ENCODE measurements at places on chromosomes 6 and 20. TPM values are rescaled to one million over a fixed set of nuclear protein-coding genes. Genes with fewer than 3 reads are reported as not detected.

- DNase-seq: no peak
Measured at GRCh38 chr20:50252701-50253100, 62.1 kb downstream of the CEBPB start.

DNA sequence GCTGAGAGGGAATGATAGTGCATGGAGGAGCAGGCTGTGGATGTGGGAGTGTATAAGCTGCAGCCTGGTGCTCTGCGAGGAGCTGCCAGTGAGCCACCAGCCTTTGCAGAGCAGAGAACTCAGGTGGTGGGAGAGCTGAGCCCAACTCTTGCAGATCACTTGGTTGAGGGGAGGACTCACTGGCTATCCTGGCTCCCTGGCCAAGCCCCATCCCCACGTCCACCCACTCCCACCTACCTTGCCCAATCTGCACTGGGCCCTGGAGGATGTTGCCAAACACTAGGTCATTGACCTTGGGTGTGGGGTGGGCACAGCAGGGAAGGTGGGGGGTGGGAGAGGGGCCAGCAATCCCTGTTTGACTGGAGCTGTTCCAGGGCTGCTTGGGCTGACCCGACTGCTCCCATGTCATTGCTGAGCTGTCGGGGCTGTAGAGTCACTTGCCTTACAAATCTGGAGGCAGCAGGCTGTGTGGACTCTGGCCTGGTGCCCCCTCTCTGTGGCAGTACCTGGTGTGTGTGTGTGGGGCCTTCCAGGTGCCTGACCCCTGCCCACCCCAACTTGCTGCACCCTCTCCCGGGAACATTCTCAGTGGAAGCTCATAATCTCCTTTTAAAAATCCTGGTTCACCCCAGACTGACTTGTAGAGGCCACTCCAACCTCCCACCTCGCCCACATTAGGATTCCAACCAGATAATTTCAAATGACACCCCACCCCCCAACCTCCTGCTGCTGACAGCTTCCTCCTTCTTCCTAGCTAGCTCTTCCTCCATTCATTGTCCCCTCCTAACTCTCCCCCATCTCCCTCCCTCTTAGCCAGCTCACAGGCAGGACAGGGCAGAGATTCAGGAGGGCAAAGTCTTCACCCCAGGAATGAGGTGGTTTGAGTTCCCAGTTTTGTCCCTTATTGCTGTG lies 162.3 kb downstream of the MRPL14 start:
- no peak for DNase-seq

DNA sequence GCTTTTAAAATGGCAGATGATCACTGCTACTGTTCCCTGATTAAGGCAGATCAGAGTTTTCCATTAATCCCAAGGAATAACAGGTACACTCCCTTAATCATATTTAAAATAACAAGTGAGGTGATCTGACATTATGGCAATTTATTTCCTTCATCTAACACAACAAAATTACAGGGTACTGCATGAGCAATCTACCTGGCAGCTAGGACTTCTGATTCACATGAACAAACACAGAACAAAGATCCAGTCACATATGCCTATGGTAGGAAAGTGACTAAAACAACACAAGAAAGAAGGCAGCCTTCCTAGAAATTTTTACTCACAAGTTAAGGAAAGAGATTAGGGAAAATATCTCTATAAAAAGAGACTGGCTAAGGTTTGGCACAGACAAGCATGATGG lies 33.2 kb downstream of the MAP7 start:
- no peak for DNase-seq

- no peak for DNase-seq
Measured at GRCh38 chr20:33158637-33159385, 9.1 kb upstream of the BPIFA2 start.

GRCh38 chr20:19789446-19789845 lies 31.4 kb downstream of the RIN2 start:
- no peak for DNase-seq

DNA sequence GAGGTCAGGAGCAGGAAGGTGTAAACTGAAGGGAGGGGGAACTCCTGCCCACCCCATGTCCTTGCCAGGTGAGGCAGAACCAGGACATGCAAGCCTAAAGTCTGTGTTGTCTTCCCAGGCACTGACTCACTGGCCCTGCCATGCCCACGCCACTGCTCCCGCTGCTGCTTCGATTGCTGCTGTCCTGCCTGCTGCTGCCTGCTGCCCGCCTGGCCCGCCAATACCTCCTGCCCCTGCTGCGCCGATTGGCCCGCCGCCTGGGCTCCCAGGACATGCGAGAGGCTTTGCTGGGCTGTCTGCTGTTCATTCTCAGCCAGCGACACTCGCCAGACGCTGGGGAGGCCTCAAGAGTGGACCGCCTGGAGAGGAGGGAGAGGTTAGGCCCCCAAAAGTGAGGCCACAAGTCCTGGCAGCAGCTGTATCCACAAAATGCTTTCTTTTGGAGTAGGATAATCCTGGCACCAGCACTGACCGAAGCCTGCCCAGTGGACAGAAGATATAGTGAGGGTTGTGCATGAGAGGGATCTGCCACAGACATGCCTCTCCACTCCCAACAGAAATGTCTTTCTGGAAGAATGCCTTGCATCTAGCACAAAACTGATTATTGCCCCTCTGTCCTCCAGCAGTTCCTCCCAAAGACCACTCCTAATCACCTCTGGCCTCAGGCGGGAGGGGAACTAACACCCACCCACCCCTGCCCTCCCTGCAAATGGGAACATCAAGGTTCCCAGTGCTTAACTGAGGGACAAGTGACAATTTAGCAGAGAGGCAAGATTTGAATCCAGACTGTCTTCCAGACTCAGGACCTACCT lies 812 bp downstream of the MYMX start:
- DNase-seq: peak; percentile 81

DNA sequence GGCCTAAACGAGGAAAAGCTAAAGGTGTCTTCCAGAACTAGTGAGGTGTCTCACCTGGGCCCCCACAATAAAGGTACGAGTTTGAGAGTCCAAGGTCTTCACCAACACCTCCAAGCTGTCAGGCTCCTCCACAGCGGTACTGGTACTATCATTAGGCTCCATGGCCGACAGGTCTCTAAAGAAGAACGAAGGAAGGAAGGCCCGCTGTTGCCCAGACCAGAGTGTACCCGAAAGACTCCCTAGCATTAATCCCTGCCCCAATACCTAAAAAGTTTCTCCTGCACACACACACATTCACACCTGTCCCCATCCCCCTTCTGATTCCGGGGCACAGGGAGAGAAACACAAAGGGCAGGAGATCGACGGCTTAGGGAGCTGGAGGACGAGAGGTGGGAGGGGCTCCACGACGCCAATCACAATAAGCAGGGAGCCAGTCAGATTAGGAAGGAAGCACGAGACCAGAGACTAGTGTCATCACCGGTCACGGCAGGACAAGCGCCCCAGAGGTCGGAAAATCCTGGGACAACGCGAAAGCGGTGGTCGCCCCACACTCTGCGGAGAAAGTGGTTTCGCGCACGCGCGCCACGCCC lies 764 bp downstream of the BAG6 start:
- DNase-seq: peak; percentile 70

DNA sequence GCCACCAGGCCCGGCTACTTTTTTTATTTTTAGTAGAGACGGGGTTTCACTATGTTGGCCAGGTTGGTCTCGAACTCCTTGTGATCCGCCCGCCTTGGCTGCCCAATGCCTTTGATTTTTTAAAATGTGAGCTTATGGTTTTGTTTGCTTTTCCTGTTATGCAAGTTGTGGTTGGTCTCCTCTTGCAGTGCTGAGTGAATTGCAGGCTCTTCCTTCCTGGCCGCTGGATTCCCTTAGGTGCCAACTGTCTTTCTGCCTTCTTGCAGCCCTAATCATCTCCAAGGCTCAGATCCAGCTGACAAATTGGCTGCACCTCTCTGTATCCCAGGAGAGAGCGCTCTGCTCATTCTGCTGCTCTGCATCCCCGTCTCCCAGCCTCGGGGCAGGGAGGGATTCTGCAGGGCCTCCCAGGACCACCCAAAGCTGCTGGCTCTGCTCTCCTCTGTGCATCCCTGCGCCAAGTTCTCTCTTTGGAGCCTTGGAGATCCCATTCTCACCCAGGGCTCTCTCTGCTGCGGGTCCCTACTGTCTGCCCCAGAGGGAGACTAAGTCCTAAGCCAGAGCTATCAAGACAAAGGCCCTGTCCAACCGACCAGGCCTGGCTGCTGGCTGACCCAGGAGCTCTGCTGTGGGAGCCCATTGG lies 14.1 kb upstream of the EMILIN3 start:
- DNase-seq: no peak

DNA sequence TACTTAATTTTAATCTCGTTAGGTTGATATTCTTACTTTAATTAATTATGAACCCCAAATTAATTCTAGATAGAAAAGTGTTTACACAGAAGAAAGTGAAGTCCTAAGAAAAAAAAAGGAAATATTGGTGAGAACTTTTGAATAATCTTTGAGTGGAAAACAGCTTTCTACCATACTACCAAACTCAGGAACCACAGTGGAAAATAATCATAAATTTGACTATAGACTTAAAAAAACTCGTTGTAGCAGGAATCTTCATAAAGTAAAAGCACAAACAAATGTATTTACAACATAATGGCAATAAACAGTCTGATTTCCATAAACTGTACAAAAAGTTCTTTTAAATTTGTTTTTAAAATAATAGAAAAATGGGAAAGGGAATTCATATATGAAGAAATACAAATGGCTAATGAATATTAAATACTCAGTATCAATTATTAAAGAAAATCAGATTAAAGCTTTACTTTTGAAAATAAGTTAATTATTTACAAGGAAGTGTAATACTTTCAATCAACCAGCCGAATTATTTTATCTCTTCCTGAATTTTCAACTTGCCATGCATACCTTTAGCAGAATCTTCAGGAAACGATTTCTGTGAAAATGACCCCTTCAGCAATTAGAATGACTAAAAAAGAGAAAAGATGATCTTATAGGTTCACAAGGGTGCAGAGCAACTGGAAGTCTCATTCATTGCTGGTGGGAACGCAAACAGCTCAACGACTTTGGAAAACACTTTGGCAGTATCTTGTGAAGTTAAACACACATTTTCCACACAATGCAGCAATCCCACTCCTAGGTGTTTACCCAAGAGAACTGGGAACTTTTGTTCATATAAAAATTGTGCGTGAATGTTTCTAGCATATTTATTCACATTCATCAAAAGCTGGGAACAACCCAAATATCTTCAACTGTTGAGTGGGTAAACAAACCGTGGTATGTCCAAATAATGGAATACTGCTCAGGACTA lies 38.5 kb upstream of the BMP6 start:
- no peak for DNase-seq

GRCh38 chr6:44190715-44191114 lies 26.0 kb upstream of the MYMX start:
- no peak for DNase-seq

GRCh38 chr20:4062721-4063606 lies 47.6 kb upstream of the RNF24 start:
- DNase-seq: no peak

DNA sequence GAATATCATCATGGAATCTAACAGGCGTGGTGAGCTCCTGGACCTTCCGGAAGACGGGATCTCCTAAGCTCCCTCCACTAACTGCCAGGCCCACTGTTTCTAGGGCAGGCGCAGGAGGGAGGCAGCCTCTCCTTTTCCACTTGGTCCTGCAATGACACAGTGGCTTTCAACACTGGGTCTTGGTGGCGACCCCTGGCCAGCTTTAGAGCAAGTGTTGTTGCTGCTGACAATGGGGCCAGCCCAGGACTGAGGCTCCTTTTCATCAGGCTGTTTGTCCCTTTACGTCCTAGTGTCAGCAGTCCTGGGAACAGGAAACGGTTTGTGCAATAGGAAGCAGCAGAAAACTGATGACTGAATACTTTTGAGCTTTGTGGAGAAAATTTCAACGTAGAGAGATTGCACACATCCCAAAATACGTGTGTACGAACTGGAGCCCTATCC lies 9.7 kb upstream of the QKI start:
- no peak for DNase-seq

- DNase-seq: no peak
Measured at GRCh38 chr20:47817573-47817972, 32.3 kb upstream of the SULF2 start.

DNA sequence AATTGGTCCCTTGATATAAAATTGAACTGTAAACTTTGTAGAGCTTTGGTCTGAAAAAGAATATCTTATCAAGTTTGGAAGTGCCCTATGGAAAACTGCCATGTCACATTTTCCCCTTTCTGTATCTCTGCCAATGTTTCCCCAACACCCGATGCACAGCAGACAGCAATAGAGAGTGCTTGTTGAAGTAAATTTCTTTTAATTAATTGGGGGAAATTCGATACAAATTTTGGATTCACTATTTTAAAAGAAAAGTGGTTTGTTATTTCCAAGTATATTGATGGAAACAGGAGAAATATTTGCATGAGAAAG lies 208.1 kb downstream of the OGFRL1 start:
- DNase-seq: no peak

GRCh38 chr6:28907394-28907793 lies 16.4 kb downstream of the TRIM27 start:
- DNase-seq: no peak

- DNase-seq: no peak
Measured at GRCh38 chr6:14511061-14511586, 393.6 kb downstream of the CD83 start.

- DNase-seq: no peak
Measured at GRCh38 chr6:10721850-10722569, 860 bp upstream of the TMEM14C start.

DNA sequence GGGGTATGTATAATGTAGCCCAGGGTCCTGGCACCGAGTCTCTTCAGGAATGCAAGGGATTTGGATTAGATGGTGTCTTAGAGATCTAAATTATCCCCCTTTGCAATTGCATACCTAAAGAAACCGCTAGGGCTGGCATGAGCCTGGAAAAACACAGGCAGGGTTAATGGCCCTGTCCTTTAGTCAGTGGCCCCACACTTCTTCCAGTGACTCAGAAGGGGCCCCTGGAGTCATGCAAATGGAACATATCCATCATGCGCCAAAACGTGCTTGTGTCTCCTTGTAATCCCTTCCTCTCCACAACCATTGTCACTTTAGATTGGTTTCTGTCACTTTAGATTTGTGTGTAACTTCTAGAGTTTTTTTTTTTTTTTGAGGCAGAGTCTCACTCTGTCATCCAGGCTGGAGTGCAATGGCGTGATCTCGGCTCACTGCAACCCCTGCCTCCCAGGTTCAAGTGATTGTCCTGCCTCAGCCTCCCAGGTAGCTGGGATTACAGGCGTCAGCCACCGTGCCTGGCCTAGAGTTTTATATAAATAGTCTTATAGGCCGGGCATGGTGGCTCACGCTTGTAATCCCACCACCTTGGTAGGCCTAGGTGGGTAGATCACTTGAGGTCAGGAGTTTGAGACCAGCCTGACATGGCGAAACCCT lies 8.7 kb upstream of the MYBL2 start:
- DNase-seq: no peak

DNA sequence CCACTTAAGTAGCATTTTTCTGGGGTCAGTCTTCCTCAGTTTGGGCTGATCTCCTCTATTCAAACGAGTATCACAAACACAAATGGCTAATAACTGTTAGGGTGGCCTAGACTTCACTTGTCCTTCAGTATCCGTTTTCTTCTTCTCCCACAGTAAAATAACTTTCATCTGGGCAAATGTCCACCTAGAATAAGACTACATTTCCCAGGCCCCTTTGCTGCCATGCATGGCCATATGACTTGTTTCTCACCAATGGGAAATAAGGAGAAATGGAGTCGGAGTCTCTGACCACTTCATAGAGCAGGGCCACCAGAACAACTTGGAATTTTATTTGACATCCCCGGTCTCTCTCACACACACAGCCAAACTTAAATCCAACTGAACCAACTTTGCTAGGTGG lies 51.4 kb downstream of the SULF2 start:
- DNase-seq: no peak

The FUT9 gene
- 1.7 TPM for total RNA-seq

The KIZ gene
- 27.2 TPM for total RNA-seq

The SIRPA gene
- 25.8 TPM for total RNA-seq

The TSHZ2 gene
- 5.8 TPM for total RNA-seq

The HLA-DOB gene
- total RNA-seq: 0.87 TPM

The TGM3 gene
- total RNA-seq: 0.09 TPM

The CCM2L gene
- total RNA-seq: 0.57 TPM

The RIMS1 gene
- total RNA-seq: 3.9 TPM

The HSPA12B gene
- 1.3 TPM for total RNA-seq
